Stomach (tissue), 19 donors: ENCODE measurements at places on chromosomes 7 and 10.

GRCh38 chr10:36779238-36779846 lies 346.1 kb upstream of the ANKRD30A start:
- DNase-seq: peak; percentile 86

GRCh38 chr7:21902240-21902639 lies 43.5 kb downstream of the CDCA7L start:
- DNase-seq: no peak

- DNase-seq: no peak
Measured at GRCh38 chr10:10598297-10598696, 419.4 kb upstream of the CELF2 start.

DNA sequence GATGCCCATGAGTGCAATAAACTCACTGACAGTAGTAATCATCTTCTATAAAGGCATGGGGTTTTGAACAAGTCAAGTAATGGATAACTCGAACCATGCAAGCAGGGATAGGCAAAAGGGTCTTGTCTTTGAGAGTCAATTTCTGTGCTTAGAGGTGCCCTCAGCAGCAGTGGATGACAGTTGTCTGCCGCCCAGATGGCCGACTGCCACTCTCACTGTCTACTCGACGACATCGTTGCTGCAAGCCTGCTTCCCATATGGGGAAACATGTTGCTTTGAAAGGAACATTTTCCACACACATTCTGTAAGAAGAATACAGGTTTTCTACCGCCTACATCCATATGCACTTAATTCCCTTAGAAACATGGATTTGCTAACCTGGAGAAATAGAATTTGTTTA lies 236.3 kb upstream of the DKK1 start:
- no peak for DNase-seq

- no peak for DNase-seq
Measured at GRCh38 chr7:2681929-2682799, 5.8 kb upstream of the AMZ1 start.
